Right renal pelvis (tissue), 4 donors: ENCODE measurements at places on chromosomes 1 and 21. TPM values are rescaled to one million over a fixed set of nuclear protein-coding genes. Genes with fewer than 3 reads are reported as not detected.

DNA sequence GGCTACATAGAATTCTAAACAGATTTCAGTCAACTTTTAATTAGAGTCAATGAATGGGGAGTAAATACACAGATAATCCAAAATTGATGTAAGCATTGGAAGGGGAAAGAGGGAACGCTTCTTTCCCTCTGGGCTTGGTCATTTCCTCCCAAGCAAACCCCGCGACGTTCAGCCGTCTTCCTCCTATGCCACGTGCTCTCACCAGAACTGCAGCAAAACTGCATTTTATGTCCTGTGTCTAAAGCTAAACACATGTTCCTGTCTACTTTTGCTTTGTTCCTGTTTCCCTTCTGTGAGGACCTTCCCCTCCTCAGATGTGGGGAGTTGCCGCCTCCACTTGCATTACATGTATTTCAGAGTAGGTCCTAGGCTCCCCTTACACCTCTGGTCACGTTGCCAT lies 27.2 kb downstream of the UTP25 start:
- DNase-seq = no peak

Gene CIART
- polyA plus RNA-seq = 7.7 TPM

GRCh38 chr1:57824535-57824934 lies 400.7 kb upstream of the DAB1 start:
- DNase-seq = no peak

- no peak for DNase-seq
Measured at GRCh38 chr1:63888984-63889383, 115.2 kb downstream of the ROR1 start.

DNA sequence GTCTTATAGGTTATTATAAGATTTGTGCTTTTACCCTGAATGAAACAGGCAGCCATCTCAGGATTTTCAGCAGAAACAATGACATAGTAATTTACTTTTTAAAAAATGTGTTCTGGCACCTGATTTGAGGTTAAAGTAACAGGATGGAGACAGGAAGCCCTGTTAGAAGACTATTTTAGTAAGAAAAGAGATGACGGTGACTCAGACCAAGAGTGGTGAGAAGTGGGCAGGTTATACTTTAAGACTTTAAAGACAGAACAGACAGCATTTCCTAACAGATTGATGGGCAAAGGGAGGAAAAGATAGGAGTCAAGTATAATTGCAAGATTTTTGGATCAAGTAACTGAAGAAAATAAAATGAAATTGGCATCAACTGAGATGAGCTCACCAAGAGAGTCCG lies 436.8 kb upstream of the NR5A2 start:
- no peak for DNase-seq

Gene CELA2B
- polyA plus RNA-seq = 0.44 TPM

GRCh38 chr1:36447450-36447849 lies 2.8 kb downstream of the OSCP1 start:
- no peak for DNase-seq
